ENCODE measurements at places on chromosomes 4 and X.

DNA sequence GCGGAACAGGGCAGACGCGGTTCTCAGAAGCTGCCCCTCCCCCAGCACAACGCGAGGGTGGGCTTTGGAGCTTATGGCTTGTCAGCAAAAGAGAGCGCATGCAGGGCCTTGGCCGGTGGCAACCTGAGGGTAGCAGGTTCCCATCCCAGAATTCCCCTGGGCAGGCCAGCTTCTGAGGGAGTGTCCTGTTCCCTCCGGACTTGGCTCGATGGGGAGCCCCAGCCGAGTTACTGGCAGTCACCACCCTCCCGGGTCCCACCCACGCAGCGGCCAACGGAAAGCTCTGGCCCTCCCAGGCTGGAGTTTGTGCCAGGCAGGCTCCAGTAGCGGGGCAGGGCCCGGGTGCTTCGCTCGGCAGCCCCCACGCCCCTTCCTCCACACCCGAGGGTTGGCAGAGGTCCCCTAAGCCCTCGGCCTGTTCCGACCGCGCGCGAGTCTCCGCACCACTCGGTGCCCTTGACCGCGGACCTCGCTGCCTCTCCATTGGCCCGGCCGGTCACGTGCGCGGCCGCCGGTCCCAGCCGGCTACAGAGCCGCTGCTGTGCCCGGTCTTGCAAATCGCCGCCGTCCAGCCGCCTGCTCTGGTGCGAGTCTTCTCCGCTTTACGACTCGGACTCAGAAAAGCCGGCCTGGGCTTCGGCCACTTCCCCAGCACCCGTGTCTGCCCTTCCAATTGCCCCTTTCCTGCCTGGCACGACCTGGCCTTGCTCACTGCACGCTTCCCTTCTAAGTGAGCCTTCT, 20.9 kb upstream of the MTM1 start:
- DNase-seq, result peak; percentile 47

DNA sequence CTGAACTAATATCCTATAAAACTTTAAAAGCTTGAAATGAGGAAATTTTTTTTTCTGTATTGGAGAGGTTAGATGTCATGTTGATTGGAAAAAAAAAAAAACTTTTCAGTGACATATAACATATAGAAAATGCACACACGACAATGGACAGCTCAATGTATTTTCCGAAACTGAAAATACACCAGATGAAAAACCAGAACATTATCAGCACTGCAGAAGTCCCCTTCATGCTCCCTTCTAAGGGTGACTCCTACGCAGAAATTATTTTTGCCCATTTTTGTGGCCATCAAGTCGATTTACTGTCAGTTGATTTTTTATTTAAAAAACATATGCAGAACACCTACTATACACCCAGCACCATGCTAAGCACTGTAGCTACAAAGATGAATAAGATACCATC, 148.3 kb downstream of the APBB2 start:
- DNase-seq, result no peak

DNA sequence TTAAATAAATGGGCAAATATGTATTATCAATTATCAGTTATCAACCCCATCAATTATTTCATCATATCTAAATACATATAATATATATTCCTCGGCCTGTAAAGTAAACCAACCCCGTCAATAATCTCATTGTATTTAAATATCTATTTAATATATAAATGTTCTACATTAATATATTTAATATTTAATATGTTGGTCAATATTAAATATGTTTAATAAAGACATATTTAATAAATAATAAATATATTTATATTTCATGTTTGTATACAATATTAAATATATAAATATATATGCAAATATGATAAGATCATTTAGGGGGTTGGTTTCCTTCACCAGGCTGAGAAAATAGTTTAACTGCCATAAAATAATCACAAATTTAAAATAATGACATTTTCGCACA, 6.4 kb upstream of the TMEM144 start:
- no peak for DNase-seq

GRCh38 chrX:136250191-136251040, 784 bp downstream of the MAP7D3 start:
- no peak for DNase-seq

DNA sequence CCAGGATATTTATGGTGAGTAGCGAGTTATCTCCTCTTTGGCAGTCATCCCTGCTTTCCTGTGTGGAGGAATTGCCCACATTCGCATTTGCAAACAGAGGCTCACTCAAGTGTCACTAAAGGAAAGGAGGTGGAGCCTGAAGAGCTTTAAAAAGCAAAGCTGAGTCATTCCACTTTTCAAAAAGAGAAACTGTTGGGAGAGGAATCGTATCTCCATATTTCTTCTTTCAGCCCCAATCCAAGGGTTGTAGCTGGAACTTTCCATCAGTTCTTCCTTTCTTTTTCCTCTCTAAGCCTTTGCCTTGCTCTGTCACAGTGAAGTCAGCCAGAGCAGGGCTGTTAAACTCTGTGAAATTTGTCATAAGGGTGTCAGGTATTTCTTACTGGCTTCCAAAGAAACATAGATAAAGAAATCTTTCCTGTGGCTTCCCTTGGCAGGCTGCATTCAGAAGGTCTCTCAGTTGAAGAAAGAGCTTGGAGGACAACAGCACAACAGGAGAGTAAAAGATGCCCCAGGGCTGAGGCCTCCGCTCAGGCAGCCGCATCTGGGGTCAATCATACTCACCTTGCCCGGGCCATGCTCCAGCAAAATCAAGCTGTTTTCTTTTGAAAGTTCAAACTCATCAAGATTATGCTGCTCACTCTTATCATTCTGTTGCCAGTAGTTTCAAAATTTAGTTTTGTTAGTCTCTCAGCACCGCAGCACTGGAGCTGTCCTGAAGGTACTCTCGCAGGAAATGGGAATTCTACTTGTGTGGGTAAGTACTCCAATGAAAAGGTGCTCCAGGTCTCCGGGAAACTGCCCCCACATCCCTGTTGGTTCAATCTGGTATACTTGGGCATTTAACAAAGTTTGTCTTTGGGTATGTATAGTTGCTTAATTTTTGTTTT, at the start of gene EGF:
TSS of gene EGF (plus strand) at position 178 of the 890 bp plus-strand sequence. CDS start at position 631, 453 bp downstream.
- no peak for DNase-seq

- DNase-seq, result no peak
Measured at GRCh38 chr4:174217273-174218126, 66.0 kb downstream of the FBXO8 start.

DNA sequence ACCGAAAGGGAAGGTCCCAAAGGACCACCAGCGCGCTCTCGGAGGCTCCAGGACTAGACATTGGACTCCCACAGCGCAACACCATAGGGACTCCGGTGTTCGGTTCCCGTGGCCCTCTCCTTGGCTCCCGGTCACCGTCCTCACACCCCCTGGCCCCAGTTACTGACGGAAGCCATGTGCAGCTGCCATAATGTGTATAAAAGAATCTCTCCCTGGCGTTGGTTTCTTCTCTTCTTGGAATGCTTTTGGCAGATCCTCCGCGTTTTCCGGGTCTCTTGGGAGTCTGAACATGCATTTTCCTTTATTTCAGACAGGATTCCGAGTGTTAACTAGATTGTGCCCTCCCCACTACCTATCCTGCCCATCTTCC, 69.8 kb downstream of the FBXO8 start:
- DNase-seq, result no peak

GRCh38 chrX:155216940-155217440, 730 bp downstream of the VBP1 start:
- no peak for DNase-seq

DNA sequence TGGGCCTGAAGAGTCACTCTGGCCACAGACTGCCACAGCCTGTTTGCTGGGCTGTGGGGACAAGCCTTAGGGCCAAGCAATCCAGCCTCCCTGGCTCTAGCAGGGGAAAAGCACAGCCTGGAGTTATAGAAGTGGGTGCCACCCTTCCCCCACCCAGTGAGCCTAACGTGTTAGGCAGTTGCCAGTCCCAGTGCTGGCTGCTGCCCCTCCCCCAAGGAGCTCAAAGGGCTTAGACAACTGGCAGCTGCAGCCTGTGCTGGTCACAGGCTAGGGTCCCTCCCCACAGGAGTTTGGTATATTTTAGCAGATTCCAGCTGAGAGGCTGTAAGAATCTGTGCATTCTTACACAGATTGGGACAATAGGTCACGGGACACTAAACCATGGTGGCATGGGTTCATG, 370.3 kb upstream of the FGF16 start:
- no peak for DNase-seq

DNA sequence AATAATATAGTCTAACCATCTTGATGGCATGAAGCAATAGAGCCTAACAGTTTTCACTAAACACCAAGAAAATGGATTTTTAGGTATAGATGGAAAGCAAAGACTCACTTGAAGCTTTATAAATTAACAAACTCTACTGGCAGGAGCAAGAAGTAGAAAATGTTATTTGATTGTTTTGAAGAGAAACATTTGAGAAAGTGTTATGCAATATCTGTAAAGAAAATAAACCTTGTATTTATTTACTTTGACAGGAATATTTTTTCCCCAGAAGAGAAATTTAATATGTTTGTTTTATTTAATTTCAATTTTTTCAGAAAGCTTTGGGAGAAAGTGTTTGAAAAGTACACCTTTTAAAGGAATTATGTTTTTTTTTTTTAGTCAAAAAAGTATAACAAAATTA, 139.0 kb downstream of the STIM2 start:
- DNase-seq, result no peak

DNA sequence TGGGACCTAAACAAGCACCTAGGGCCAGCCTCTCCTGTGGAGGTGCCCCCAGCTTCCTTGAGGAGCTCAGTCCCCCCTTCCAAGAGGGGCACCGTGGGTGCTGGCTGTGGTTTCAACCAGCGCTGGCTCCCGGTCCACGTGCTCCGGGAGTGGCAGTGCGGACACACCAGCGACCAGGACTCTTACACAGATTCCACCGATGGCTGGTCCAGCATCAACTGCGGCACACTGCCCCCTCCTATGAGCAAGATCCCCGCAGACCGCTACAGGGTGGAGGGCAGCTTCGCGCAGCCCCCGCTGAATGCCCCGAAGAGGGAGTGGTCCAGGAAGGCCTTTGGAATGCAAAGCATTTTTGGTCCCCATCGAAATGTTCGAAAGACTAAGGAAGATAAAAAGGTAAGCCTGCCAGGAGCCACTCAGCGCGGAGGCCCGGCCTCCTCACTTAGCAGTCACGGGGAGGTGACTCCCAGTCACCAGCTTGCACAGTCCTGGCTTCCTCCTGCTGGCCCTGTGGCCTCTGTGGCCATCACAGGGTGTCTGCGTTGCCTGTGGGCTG, 24.9 kb downstream of the RGS12 start:
- no peak for DNase-seq

GRCh38 chr4:172073590-172073989, 260.4 kb downstream of the GALNTL6 start:
- no peak for DNase-seq

- DNase-seq, result no peak
Measured at GRCh38 chr4:63036159-63036866, 1372.9 kb downstream of the TECRL start.

- DNase-seq, result no peak
Measured at GRCh38 chr4:25001509-25001908, 29.2 kb downstream of the LGI2 start.

- no peak for DNase-seq
Measured at GRCh38 chr4:120844528-120844921, 78.0 kb downstream of the PRDM5 start.

DNA sequence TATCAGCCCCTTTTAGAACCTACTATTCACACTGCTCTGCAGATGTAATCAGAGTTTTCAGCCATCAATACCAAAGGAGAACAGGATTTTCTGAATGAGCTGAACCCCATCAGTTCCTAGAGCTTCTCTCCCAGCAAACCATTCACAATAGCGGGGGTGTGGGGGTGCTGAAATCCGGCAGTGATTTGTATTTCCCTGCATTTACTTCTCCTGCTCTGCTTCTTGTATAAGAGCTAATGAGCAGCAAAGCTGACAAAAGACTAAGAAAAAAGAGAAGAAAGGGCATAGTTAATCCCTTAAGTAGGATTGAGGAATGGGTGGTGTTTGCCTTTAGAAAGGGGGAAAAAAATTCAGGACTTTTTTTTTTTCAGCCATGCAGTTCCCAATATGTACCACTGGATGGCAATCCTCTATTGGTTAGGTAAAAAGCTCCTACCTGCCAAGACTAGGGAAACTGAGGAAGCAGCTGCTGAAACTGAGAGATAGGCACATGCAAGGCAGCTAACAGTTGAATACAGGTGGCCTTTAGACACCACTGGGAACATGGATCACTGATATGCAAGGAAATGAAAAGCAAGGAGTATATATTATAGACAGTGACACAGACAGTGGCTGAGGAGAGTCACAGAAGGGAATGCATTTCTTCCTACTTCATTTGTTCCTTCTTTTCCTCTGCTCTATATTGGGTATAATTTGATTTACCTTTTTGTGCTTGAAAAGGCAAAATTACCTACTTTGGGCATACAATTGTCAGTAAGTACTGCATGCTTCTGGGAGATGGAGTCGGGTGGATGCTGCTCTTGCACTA, 217.9 kb downstream of the HS6ST2 start:
- DNase-seq, result no peak

- no peak for DNase-seq
Measured at GRCh38 chrX:84415140-84415539, 87.1 kb downstream of the HDX start.

DNA sequence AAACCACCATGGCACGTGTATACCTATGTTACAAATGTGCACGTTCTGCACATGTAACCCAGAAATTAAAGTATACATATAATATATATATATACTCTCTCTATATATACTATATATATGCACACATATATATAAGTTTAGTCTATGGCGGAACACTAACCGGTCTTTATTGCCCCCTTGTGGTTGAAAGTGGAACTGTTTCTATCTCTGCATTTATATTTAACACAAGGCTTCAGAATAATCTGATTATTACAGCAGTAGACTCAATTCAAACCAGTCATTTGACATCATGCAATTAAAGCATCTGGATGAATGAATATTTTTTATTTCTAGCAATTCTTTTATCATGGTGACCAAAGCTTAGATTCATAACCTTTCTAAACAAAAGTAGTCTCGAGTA, 14.6 kb downstream of the RAB9B start:
- no peak for DNase-seq

DNA sequence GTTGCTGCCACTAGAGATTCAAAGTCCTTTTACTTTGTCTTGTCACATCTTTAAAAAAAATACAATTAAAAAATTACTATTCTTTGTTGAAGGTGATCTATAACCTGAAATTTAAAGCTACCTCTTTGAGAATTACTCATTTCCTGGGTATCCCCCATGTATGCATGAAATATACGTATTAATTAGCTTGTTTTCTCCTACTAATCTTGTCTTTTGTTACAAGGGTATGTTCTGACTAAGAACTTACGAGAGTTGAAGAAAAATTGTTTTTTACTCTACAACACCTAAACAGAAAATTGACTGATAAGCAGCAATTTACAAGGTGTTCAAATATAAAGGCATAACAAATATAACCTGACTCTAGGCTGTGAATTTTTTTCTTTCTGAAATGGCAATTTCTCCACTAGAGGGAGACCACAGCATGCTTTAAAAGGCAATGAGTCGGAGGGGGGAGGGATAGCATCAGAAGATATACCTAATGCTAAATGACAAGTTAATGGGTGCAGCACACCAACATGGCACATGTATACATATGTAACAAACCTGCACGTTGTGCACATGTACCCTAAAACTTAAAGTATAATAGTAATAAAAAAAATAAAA, 249.6 kb downstream of the OPHN1 start:
- DNase-seq, result no peak
